Hindlimb muscle (tissue), 1 donor: ENCODE measurements at places on chromosomes 1 and 21. TPM values are rescaled to one million over a fixed set of nuclear protein-coding genes. Genes with fewer than 3 reads are reported as not detected.

PLA2G2E gene
- not detected for polyA plus RNA-seq

- DNase-seq, result no peak
These were observed 13.7 kb downstream of the UBR4 start for GRCh38 chr1:19196331-19196730.

- DNase-seq, result no peak
These were observed 172.7 kb downstream of the NPHP4 start for GRCh38 chr1:5819391-5820025.

SYT6 gene
- 1.9 TPM for polyA plus RNA-seq

ASCL5 gene
- polyA plus RNA-seq, result 0.70 TPM

LRRIQ3 gene
- polyA plus RNA-seq, result 0.89 TPM

AMY2A gene
- not detected for polyA plus RNA-seq

AKR1A1 gene
- polyA plus RNA-seq, result 77.2 TPM

DNA sequence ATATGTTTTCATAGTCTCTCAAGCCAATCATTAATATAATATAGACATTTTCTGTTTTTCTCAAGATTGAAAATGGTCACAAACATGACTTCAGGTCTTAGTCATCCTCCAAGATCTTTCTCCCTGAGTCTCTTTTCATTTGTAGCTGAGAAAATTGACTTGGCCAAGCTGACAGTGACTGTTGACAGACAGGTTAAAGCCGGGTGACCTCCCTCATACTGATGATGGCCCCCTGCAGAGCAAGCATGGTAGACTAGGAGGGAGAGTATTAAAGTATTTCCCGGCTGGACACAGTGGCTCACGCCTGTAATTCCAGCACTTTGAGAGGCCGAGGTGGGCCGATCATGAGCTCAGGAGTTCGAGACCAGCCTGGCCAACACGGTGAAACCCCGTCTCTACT is 6.8 kb upstream of the KIAA1614 start:
- no peak for DNase-seq
